ENCODE measurements at places on chromosomes 16 and 17. TPM values are rescaled to one million over a fixed set of nuclear protein-coding genes. Genes with fewer than 3 reads are reported as not detected.

The CNGB1 gene
- 0.35 TPM for total RNA-seq

DNA sequence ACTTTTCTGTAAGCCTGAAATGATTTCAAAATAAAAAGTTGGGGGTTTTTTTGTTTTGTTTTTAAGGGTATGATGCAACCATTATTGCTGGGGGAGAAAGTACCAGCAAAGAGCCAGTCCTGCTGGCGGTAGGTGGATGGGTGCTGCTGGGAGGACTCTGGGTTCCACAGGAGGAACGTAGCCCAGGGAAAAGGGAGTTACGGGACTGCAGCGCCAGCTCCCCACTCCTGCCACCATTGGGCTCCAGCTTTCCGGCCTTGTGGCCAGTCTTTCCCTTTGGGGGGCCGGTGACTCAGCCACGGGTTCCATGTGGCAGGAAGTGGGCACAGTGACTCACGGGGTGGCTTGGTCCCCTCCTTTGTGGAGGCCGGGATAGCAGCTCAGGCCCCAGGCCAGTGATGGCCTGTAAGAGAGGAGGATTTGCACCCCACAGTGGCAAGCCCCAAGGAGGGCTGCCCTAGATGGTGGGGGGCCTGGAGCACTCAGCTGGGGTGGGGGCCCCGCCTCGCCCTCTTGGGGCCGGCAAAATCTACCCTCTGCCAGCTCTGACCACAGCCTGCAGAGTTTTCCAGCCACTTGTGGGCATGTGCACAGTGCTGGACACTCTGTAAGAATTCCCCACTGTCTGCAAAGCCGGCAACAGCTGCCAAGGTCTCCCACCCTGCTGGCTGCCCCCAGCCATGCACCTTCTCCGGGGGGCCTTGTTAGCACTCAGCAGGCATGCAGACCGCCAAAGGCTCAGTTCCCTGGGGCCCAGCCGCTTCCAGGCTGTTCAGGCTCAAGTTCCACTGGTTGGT is 30.4 kb downstream of the SOCS3 start:
- peak; percentile 59 for DNase-seq

- peak; percentile 55 for DNase-seq
These were observed 768 bp upstream of the TBX6 start for GRCh38 chr16:30092373-30093010.

- no peak for DNase-seq
These were observed 1.4 kb downstream of the OSBPL7 start for GRCh38 chr17:47820033-47820789.

DNA sequence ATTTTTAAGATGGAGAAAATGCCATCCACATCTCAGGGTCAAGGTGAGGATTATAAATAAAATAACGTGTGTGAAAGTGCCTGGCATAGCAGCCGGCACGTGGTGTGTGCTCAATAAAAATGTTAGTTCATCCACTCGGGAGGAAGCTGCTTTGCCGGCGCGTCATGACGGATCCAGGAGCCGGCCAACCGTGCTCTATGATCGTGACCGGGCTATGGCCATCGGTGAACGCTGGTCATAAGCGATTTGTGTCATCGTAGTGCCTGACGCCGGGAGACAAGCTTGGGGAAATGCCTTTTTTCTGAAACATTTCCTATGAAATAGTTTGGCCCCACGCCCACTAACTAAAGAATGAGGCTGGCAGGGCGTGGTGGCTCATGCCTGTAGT is 74.0 kb downstream of the CMC2 start:
- DNase-seq, result peak; percentile 48

GRCh38 chr16:85755929-85756768 is 5.3 kb upstream of the C16orf74 start:
- no peak for DNase-seq

Measured in renal cortical epithelial cell (primary cell).